Esophagus mucosa (tissue), 1 donor: ENCODE measurements at places on chromosomes 7 and 10. TPM values are rescaled to one million over a fixed set of nuclear protein-coding genes. Genes with fewer than 3 reads are reported as not detected.

The UNCX gene
- not detected for total RNA-seq

DNA sequence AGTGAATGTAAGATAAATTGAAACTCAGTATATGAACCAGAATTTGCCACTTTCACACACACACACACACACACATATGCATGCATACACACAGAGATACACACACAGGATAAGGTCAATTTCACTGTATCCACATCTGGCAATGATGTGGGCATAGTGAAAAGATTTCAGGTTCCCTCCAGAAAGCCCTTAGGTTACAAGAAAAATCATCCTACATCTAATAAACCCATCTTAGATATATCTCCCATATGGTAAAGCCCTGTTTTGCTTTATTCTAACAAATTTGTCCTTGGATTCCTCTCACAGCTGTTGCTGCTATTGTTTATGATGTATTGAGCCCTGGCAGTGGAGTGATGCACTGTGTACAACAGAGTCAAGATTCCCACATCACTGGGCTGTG is 27.9 kb upstream of the DLX6 start:
- no peak for ATAC-seq

DNA sequence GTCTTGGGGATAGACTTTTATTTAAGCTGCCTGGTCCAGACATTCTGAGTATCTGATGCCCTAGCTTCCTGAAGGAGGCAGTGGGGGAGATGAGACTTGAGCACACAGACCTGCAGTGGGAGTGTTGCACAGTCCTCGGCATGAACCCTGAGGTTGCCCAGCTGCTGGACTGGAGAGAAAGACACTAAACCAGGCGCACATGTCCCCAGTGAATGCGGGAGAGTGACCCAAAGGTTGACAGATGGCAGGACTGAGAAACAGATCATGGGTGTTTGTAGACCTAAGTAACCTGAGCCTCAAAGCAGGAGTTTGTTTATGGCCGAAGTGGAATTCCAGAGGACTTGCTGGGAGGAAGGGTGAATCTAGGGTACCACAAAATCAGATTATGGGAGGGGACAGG is 15.7 kb upstream of the MSRB2 start:
- no peak for ATAC-seq

GRCh38 chr7:22146961-22147512 is 201.3 kb upstream of the CDCA7L start:
- ATAC-seq: no peak

The ATOH7 gene
- not detected for total RNA-seq

- ATAC-seq: peak; percentile 62
Measured at GRCh38 chr7:149883452-149883861, 9.7 kb downstream of the ATP6V0E2 start.

The MPP7 gene
- total RNA-seq: 53.6 TPM

The HOXA10 gene
- total RNA-seq: 1.1 TPM

DNA sequence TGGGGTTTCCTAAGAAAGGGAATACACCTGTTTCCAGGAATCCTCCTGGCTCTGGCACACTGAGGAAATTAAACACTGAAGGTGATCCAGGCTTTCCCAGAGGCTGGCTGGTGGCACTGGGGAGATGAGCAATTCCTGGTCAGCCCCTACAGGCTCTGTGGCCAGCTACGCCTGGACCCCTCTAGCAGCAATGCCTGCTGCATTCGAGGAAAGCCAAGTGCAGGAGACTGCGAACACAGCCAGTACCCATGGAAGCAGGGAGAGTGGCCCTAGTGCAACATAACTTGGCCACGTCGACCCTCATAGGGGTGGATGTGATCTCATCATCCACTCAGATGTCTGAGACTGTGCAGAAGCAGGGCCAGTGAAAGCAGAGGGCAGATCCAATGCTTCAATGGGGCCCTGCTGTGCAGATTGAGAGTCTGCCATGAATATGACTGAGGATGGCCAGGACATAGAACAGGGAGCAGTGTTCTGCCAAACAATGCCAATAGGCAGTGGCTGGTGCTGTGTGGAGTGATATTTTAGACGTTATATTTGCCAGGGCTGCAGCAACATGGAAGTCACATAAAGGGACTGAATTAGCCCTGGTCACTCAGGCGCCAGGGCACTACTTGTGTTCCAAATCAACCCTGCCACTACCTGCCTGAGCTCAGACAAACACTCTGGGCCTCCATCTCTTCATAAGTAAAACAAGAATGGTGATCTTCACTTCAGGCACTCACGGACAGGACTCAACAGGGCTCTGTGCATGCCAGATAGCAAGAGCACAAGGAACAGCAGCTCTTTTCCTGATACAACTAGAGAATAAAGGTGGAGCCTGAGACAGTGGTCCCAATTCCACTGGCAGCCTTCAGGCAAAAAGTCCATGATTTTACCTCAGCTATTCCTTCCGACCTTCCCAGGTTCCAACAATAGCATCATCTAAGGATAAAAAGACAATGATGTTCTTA is 2.4 kb downstream of the ZNF488 start:
- no peak for ATAC-seq

The HYAL4 gene
- not detected for total RNA-seq

The AGR2 gene
- total RNA-seq: 7.5 TPM

DNA sequence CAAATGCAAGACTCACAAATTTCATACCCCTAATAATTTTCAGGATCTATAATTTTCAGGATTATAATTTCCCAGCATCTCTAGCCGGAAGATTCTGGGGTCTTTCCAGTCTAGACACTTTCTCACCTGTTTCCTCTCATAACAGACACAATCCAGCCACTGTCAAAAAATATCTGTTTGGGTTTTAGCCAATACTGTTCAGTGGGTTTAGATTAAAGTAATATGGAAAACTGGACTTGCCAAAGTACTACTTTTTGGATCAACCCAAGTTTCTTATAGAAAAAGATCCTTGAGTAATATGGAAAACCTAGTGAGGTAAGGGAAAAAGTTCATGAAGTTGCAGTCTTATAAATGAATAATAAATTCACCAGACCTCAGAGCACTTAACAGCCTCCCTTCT is 62.1 kb upstream of the NEBL start:
- ATAC-seq: no peak

- no peak for ATAC-seq
Measured at GRCh38 chr10:1033601-1034000, 7.9 kb upstream of the IDI2 start.
